ENCODE measurements at places on chromosomes 6 and 20.

GRCh38 chr6:99019381-99019780, 71.6 kb upstream of the FBXL4 start:
- DNase-seq = no peak

DNA sequence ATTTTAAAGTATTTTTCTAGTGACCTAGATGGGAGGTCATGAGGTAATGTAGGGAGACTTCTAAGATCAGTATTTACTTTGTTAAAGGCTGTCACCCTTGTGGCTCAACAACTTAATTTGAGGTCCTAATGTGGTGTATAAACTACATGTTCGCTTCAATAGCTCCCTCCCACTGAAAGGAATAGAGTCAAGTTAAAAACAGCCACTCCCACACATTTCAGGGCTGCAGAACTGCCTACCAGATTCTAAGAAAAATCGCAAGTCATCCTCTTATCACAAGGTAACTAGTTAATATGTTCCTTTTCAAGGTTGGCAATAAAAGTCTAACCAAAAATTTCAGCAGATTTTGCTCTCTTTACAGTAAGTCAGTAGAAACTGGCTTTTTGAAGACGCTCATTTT, 15.1 kb downstream of the GSTA1 start:
- DNase-seq = no peak

- DNase-seq = no peak
These were observed 2.9 kb downstream of the FILIP1 start for GRCh38 chr6:75490706-75491105.

GRCh38 chr6:149651056-149651455, 2.5 kb upstream of the KATNA1 start:
- no peak for DNase-seq

DNA sequence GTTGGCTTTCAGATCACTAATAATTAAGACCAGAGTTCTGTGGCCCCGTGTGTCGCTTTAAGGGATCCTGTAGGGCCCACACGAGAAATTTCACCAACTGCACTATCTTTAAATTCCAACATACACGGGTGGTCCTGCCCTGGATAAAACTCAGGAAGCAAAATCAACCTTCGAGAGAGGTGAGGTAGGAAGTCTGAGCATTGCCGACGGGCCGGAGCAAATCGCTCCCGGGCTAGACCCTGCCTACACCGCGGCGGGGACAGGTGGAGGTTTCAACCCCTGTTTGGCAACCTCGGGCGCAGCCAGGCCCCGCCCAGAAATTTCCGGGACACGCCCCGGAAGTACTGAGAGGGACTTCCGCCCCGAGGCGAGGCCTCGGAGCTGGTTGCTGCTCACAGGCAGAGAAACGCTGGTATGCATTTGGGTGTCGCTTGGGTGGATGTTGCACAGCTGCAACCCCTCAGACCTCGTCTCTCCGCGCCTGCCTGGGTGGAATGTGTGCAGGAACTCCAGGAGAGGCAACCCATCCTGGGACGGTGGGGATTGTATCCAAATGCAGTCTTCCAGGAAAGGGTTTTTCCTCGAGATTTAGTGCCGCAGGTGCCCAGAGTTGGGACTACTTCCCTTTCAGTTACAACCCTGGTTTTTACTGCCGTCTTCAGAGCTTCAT, 19.9 kb downstream of the ZKSCAN8 start:
- peak; percentile 67 for DNase-seq

DNA sequence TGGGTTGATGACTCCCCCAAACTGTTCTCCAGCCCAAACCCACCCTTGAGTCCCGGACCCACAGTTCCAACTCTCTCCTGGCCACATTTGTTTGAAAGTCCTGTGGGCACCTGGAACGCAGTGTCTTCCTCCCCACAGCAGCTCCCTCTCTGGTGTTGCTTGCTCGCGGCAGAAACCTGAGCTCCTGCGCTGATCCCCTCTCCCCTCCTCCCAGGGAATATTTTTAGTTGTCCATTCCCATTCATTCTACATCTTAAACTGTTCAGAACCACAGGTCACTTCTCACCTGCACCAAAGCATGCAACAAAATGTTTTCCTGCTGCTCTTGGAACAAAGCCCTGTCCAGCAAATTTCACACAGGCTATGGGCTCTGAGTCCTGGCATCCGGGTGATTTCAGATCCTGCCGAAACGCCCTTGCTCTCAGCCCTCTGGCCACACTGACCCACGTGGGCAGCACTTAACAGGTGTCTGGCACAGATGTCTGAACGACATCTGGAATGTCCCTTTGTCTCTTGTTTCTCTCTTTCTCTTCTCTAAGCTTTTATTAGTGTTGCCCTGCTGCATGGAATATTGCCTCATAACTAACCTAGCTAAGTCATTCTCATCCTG, 27.0 kb upstream of the PMEPA1 start:
- no peak for DNase-seq

DNA sequence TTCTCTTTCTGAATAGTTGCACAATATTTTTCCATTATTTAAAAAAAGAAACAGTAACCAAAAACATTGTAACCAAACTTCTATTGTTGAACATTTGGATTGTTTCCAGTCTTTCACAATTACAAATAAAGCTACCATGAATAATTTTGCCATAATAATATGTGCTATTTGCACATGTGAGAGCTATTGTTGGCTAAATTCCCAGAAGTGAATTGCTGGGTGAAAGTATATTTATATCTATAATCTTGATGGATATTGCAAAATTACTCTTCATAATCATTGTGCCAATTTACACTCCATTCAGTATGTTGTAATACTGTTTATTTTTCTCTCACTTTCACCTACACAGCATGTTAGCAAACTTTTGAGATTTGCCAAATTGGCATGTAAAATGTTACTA, 36.6 kb upstream of the SLC22A16 start:
- DNase-seq = no peak

DNA sequence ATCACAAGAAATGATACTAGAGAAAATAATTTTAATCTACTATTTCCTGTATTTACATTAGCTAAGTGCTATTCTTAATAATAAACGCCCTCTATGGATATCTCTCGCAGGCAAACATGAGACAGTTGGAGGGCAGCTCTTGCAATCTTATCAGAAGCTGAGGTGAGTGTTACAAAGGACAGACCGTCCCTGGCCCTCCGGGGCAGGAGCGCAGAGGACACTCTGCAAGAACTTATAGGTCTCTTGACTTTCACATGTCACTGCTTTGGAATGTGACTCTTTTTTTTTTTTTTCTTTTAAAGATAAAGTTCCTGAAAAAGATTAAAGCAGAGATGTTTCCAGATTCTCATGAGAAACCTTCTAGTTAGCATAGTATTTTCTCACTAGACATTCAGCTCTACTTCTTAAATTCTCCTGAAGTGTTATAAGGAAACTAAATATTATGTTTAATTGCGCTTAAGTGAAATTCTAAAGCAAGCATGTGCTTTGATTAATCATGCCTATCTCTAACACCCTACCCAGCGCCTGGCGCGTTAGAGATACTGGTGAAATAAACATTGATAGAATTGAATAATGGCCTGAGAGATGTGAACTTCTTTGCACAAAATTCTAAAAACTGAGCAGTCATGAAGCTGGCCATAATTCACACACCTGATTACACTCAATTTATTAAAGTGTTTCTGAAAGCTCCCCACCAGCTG, 57.4 kb downstream of the SYTL3 start:
- DNase-seq = no peak

DNA sequence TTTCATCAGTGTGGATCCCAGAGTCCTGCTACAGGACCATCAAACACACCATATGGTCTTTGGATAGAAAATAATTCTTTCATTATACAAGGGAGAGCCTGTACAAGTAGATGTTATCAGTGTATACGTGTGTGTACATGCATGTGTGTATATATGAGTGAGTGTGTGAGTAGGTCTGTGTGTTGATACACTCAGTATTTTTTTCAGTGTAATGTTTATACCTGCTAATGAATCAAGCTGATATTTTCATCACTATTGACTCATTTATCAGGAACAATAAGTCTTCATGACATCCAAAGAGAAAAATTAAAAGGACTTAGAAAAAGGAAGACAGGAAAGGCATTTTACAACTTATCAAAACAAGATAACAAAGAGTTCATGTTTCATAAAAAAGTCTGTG, 66.5 kb downstream of the EPM2A start:
- no peak for DNase-seq

GRCh38 chr6:123648723-123649122, 12.0 kb upstream of the TRDN start:
- DNase-seq = no peak

GRCh38 chr6:6654599-6655575, 66.4 kb downstream of the LY86 start:
- DNase-seq = peak; percentile 14

DNA sequence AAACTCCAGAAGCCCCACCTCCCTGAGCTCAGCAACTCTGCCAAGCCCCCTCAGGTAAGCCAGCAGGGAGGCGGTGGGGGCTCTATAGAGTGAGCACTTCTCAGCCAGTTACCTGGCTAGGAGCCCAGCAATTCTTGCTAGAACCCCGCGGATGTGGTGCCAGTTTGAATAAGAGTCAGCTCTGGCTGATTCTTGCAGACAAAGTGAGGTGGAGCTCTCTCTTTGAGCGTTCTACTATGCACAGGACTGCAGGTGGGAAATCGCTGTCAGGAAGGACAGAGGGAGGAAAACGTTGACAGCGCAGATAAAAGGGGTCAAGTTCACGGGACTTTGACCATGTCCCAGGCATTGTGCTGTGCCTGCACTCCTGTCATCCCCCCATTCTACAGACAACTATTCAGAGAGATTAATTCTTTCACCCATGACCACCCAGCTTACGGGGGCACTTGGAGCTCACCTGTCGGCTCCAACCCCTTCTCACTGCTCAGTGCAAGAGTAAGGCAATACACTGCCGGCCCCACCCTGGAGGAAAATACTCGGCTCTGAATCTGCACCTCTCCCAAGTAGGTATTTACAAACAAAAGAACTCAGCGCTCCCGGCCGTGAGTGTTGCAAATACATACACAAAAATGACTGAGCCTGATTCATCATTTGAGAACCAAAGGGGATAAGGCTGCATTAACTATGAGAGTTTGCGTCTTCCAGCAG, 92.9 kb downstream of the ANKRD60 start:
- DNase-seq = no peak

- no peak for DNase-seq
These were observed 280.5 kb downstream of the RNF144B start for GRCh38 chr6:18667612-18668011.

GRCh38 chr6:155223646-155224451, 40.0 kb upstream of the CLDN20 start:
- DNase-seq = peak; percentile 5

DNA sequence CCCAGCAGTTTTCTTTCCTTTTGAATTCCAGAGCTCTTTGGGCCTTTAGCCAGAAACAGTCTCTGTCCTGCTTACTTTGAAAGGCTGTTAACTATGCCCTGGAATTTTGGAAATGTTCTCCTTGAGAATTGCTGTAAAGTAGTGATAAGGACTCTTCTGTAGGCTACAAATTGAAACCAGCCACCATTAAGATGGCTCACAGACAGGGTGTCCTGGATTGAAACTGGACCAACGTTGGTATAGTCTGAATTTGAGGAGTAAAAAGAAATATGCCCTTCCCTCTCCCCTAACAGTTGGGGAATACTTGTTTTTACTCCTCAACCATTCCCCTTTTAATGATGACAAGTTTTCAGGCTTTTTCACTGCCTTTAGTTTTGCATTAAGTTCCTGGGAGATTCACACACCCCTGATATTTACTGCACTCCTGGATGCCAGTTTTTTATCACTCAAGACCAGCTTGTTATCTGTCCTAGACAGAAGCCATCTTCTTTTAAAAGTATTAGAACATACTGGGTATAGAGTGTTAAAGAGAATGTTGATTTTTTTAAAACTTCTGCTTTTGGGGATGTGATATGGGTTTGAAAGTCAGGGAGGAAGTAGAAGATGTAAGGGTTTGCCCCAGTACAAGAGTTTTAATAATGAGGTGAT, 21.9 kb downstream of the TOP1 start:
- no peak for DNase-seq

- no peak for DNase-seq
These were observed 79.3 kb downstream of the VGLL2 start for GRCh38 chr6:117344444-117345291.
